ENCODE measurements at places on chromosomes 2 and 18. TPM values are rescaled to one million over a fixed set of nuclear protein-coding genes. Genes with fewer than 3 reads are reported as not detected.

Gene RNF144A
- 9.4 TPM for polyA plus RNA-seq

Gene LRRC30
- not detected for polyA plus RNA-seq

Gene C1GALT1C1L
- polyA plus RNA-seq: 0.30 TPM

Gene OTOS
- not detected for polyA plus RNA-seq

Gene ANKRD62
- 1.6 TPM for polyA plus RNA-seq

Gene DPYSL5
- 0.02 TPM for polyA plus RNA-seq

Gene PLA2R1
- 0.52 TPM for polyA plus RNA-seq

Gene CELF4
- polyA plus RNA-seq: 3.0 TPM

Gene ASB18
- not detected for polyA plus RNA-seq

Gene LRRTM1
- not detected for polyA plus RNA-seq

Gene PAX8
- 1.1 TPM for polyA plus RNA-seq

Gene POTEF
- 0.02 TPM for polyA plus RNA-seq

Gene PSMA8
- not detected for polyA plus RNA-seq

Gene CEP192
- 21.7 TPM for polyA plus RNA-seq

Gene CNDP1
- 0.84 TPM for polyA plus RNA-seq

Gene ACVR1
- polyA plus RNA-seq: 3.1 TPM

Gene PELI1
- polyA plus RNA-seq: 5.7 TPM

Gene ITPRID2
- 85.6 TPM for polyA plus RNA-seq

Gene RFTN2
- polyA plus RNA-seq: 0.77 TPM

Gene OR6B2
- polyA plus RNA-seq: not detected

Gene RAD51AP2
- 0.23 TPM for polyA plus RNA-seq
